ENCODE measurements at places on chromosomes 1 and 21. TPM values are rescaled to one million over a fixed set of nuclear protein-coding genes. Genes with fewer than 3 reads are reported as not detected.

The SLAMF9 gene
- total RNA-seq, result not detected

The KCNA10 gene
- total RNA-seq, result not detected

The LCE3E gene
- total RNA-seq, result not detected

The HHAT gene
- 1.3 TPM for total RNA-seq

The PDC gene
- total RNA-seq, result not detected

The INSRR gene
- 0.13 TPM for total RNA-seq

The LRP8 gene
- 52.7 TPM for total RNA-seq

The TMPRSS2 gene
- not detected for total RNA-seq

The S100A3 gene
- not detected for total RNA-seq

The OR2T8 gene
- not detected for total RNA-seq

The ANKRD65 gene
- not detected for total RNA-seq

The PRAMEF8 gene
- total RNA-seq, result not detected

The CFHR1 gene
- total RNA-seq, result not detected

The HEYL gene
- not detected for total RNA-seq

GRCh38 chr1:40939320-40940059 lies 40.0 kb upstream of the CTPS1 start:
- DNase-seq, result no peak

GRCh38 chr1:39576016-39576657 lies 453 bp downstream of the PABPC4 start:
- no peak for DNase-seq

- DNase-seq, result no peak
Observed at GRCh38 chr1:198892065-198892464, 253.2 kb downstream of the PTPRC start.

GRCh38 chr1:111214884-111215283 lies 12.6 kb upstream of the CHI3L2 start:
- peak; percentile 60 for DNase-seq

- DNase-seq, result no peak
Observed at GRCh38 chr21:38495696-38496095, 2.6 kb downstream of the ERG start.

GRCh38 chr1:183577897-183578465 lies 12.3 kb downstream of the NCF2 start:
- no peak for DNase-seq

- DNase-seq, result peak; percentile 38
Observed at GRCh38 chr1:224333309-224333926, 3.4 kb upstream of the NVL start.

DNA sequence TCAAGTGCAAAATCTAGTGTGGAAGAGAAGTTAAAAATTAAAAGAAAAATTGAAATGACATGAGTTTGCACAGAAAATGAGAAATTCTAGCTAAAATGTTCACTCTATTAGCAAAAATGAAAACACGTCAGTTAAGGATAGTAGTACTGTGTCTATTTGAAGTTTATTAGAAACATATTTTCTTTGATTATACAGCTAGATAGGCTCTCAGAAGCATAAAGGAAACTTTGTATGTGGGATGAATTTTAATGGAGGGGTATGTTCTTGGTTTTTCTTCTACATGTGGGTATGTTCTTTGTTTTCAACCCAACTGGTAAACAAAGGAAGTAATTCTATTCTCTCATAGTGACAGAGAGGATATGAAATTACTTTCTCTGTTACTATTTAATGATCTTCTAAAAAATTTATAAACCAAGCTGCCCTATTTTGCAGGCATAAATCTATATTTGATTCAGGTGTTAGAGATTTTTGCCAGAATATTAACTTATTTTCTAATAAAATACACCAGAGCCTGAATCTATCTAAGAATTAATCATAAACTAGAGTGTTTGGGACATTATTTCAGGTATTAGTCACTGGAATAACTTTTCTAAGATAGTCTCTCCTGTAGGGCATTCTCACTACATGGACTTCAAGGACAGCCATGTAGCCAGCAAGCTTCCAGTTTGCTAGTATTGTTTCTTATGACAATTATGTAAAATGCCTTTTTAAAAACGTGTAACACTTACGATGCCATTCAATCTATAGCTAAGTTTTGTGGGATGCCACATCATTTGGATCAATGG lies 15.8 kb downstream of the GPSM2 start:
- no peak for DNase-seq

GRCh38 chr1:229280921-229281320 lies 10.0 kb downstream of the RAB4A start:
- no peak for DNase-seq

DNA sequence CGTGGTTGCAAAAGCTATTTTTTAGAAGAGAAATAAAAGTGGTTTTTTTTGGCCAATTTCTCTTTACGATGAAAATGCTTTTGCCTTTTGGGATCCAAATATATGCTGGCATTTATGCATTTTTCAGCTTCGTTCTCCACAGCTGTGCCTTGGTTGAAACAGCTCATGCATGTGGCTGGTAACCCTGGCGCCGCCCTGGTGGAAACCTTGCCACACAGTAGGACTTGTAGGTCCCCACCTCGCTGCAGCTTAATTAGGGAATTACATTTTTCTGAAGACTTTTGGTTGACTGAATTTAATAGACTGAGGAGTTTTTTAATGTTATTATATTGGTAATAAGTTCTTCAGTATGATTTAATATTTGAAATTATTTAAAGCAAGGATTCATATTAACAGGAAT lies 12.7 kb upstream of the PCP4 start:
- DNase-seq, result no peak

- DNase-seq, result no peak
Observed at GRCh38 chr1:91261655-91262054, 143.0 kb downstream of the HFM1 start.

- DNase-seq, result no peak
Observed at GRCh38 chr21:38041493-38041892, 125.2 kb upstream of the KCNJ6 start.

DNA sequence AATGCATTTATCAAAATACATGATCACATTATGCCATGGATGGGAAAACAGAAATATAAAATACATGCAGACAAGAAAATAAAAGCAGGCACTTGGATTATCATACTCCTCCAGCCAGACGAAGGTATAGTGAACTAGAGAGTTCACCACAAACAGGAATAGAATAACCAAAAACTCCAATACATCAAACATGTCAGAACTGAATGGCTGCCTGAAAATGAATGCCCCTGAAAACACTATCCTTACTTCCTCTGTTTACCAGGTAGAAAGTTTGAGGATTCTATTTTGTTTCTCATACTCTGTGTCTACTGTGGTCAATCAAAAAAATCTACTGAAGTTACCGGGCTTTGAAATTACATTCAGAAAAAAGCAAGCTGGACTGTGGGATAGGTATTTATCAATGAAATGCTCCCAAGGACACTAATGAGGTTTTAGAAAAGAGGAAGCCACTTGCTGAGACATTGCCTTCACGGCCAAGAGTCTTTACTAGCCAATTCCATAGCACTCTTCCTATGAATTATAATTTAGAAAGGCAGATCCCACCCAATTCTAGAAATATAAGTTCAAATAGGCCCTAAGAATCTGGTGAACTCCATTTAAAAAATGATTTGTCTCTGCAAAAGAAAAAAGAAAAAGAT lies 197.7 kb downstream of the SMYD3 start:
- DNase-seq, result no peak

GRCh38 chr1:119946724-119947123 lies 50.4 kb upstream of the ADAM30 start:
- DNase-seq, result no peak

DNA sequence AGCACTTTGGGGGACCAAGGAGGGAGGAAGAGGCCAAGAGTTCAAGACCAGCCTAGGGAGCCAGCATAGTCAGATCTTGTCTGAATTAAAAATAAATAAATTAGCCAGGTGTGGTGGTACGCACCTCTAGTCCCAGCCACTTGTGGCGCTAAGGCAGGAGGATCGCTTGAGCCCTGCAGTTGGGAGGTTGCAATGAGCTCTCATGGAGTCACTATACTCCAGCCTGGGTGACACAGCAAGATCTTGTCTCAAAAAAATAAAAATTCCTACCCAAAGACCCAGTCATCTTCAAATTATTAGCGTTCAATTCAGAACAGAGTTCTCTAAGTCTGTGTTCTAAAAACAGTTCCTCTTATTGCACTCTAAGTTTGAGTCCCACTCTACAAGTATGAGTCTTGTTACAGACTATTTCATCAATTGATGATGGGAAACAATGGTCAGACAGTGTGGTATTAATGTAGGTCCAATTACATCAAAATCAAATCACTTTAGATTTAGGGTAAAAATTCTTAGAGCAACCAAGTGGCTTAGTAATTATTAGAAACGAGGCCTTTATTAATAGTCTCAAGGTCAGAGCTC lies 6.9 kb downstream of the FOXJ3 start:
- DNase-seq, result no peak

GRCh38 chr1:58158506-58159433 lies 387.8 kb downstream of the OMA1 start:
- DNase-seq, result no peak
